ENCODE measurements at places on chromosomes 5 and 9.

DNA sequence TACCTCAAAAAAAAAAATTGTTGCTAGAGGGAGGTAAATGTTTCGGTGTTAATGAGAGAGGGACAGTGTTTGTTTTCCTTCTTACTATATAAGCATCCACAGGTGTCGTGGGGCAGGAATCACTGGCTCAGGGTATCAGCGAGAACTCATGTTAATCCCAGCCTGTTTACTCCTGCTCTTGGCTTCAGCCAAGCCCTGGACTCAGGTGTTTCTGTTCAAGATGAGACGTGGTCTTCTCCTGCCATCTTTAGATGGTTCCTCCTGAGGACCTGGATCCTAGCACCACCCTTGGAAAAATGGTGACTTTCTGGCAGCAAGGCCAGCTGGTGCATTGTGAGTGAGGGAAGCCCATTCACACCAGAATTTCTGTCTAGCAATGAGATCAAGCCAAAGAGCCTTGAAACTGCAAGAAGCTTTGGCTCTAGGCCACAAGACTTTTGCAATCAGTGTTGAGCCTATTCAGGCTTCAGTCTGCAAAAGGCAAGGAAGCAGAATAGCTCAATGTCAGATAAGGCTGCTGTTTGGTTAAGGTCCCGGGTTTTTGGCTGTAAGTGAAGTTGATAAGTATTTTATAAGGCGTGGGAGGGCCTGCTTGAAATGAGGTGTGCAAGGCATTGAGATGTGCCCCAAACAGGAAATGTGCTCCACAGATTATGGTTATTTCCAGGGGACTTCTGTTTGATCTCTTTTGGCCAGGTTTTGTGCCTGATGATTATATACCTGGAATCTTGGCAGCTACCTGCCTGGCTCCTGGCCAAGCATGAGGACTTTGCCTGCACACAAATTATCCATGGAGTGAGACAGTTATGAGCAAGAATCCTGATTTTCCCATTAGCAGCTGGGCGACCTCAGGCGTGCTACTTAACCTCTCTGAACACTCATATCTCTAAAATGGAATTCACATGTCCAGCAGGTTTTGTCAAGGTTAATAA, 99.8 kb downstream of the TENT4A start:
- no peak for DNase-seq

DNA sequence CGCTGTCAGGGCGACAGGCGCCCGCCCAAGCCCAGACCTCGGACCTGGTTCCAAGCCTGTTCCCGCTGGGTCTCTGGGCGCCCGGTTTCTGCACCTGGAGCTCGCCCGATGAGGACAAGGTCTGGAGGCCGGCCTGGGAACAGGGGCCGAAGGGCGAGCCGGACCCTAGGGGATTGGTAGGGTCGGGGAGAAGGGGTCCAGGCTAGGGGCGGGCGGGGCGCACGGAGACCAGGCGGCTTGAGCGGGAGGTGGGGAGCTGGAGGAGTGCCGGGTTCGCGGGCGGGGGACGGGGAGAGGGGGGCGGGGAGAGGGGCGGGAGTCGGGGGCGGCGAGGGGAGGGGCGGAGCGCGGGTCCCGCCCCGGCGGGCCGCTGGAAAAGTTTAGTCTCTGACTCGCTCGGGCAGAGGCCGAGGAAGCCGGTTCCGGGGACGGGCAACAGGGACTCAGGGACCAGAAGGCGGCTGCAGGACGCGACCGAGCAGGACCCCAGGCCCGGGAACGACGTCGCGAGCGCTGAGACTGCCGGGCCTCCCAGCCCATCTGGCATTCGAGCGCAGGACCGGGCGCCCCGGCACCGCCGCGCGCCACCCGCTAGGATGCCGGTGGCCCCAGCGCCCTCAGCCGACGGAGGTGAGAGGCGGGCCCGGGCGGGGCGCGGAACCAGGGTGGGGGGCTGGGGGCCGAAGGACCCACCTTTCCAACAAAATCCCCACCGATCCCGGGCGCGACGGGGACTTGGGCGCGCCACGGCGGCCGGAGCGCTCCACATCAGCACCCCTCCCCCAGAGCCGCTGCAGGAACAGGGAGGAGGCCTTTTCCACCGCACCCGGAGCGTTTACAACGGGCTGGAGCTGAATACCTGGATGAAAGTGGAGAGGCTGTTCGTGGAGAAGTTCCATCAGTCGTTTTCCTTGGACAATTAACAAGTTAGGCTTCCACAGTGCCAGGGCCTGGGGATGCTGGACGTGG, at the start of gene S1PR3:
TSS of gene S1PR3 (plus strand) at position 403 of the 969 bp plus-strand sequence. CDS start 9,733 bp downstream, outside the sequence.
- DNase-seq = no peak

GRCh38 chr9:134690301-134690751, 48.7 kb downstream of the COL5A1 start:
- DNase-seq = no peak

DNA sequence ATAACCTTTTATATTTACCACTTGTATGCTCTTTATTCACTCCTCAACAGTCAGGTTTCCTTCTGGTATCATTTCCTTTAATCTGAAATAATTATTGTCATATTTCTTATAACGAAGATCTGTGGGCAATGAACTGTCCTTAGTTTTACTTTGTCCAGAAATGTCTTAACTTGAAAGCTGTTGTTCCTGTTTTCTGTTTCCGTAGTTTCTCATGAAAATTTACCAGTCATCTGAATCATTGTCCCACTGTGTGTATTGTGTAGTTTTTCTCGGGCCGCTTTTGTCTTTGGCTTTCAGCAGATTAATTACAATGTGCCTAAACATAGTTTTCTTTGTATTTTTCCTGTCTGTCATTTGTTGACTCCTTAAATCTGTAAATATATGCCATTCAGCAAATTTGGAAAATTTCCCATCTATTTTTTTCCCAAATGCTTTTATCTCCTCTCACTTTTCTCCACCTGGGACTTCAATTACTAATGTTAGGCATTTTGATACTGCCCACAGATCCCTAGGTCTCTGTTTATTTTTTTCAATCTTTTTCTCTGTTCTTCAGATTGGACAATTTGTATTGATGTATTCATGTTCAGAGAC, 74.9 kb downstream of the PDE8B start:
- no peak for DNase-seq

GRCh38 chr9:84340535-84340934, at the start of gene SLC28A3:
SLC28A3 (minus strand) TSS chr9:84340758; CDS start chr9:84340633, 125 bp downstream.
- DNase-seq = no peak

GRCh38 chr9:20978249-20978648, 53.2 kb downstream of the HACD4 start:
- DNase-seq = no peak

- no peak for DNase-seq
These were observed 66.1 kb upstream of the STK32A start for GRCh38 chr5:147168578-147169327.

DNA sequence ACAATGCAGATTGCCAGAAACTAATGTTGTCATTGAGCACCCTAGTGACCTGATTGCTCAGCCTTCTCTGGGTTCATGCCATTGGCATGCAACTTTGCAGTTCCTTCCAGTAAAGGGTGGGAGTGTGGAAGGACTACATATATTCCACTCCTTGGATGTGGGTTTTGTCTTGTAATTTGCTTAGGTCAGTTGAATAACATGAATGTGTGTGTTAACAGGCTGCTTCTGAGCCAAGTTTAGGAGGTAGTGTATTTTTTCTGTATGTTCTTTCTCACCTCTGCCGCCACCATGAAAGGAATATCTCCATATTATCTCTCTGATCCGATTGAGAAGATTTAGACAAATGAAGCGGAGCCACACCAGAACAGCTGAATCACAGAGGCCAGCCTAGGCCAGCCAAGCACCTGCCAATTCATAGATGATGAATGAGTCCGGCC, 1929.6 kb upstream of the CDH6 start:
- no peak for DNase-seq

- DNase-seq = no peak
These were observed 5.9 kb upstream of the AGPAT2 start for GRCh38 chr9:136693135-136693489.

DNA sequence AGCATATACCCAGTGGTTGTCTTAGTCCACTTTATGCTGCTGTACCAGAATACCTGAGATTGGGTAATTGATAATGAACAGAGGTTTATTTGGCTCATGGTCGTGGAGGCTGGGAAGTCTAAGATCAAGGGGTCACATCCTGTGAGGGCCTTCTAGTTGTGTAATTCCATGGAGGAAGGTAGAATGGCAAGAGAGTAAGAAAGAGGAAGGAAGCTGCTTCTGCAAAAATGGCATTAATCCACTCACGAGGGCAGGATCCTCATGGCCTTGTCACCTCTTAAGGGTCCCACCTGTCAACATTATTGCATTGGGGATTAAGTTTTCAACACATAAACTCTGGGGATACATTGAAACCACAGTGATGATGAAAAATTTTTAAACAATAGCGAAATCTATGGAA, 17.0 kb downstream of the BTNL8 start:
- DNase-seq = no peak

GRCh38 chr5:151345808-151346478, 1.4 kb downstream of the SLC36A2 start:
- DNase-seq = no peak

- DNase-seq = no peak
These were observed 329.0 kb downstream of the ICE1 start for GRCh38 chr5:5751498-5751897.

- peak; percentile 26 for DNase-seq
These were observed 31.0 kb upstream of the F2R start for GRCh38 chr5:76684756-76685519.

GRCh38 chr5:170161069-170161468, 55.4 kb downstream of the FOXI1 start:
- no peak for DNase-seq

- DNase-seq = no peak
These were observed 148.8 kb downstream of the MYO10 start for GRCh38 chr5:16787278-16787677.

DNA sequence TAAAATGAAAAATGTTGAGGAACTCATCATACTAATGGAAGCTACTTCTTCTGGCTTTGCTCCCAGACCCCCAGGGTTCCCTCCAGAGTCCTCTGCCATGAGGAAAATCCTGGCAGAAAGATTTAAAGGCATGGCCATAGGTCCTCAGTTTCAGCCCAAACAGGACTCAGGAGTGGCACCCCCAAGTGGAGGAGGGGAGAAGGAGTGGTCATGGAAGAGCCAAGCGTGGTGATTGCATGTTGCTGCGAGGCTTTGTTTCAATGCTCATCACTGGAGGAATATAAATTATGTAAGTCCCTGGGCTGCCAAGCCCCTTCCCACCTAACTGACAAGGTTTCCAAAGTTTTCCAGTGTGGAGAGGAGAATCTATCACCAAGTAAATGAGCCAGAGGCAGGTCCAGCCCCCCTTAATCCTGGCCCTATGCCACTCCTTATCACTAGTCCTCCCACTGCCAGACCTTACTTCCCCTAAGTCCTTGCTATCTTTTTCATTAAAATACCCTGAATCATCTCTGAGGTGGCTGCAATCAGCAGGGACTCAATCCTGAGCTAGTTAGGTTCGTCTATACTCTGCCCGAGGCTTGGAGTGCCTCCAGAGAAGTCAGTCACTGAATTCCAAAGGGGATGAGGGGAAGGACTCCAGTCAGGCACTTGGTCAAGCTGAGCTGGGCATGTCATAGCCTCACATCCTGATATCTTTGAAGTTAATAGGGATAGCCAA, 70.7 kb upstream of the TAF1L start:
- no peak for DNase-seq

GRCh38 chr9:98960409-98960808, 16.7 kb downstream of the COL15A1 start:
- no peak for DNase-seq
